Naive thymus-derived CD4-positive, alpha-beta T cell (primary cell): ENCODE measurements at places on chromosomes 2 and 18. TPM values are rescaled to one million over a fixed set of nuclear protein-coding genes. Genes with fewer than 3 reads are reported as not detected.

GRCh38 chr18:21672521-21673267 lies 31.9 kb downstream of the ABHD3 start:
- no peak for DNase-seq

- DNase-seq, result no peak
These were observed 80.7 kb upstream of the RASGRP3 start for GRCh38 chr2:33395655-33396249.

The GULP1 gene
- not detected for polyA plus RNA-seq

The ITM2C gene
- 37.4 TPM for polyA plus RNA-seq

The HOXD3 gene
- polyA plus RNA-seq, result not detected
